ENCODE measurements at places on chromosomes 2 and 18.

- no peak overlapping the region for H3K4me3 ChIP-seq
- no peaks in the 10 kb centered on the region for H3K27me3 ChIP-seq
- H3K36me3 ChIP-seq: no peaks in the 10 kb centered on the region
- H3K4me1 ChIP-seq: no peaks in the 10 kb centered on the region
Observed at GRCh38 chr2:3325458-3326181, 52.0 kb downstream of the EIPR1 start.

DNA sequence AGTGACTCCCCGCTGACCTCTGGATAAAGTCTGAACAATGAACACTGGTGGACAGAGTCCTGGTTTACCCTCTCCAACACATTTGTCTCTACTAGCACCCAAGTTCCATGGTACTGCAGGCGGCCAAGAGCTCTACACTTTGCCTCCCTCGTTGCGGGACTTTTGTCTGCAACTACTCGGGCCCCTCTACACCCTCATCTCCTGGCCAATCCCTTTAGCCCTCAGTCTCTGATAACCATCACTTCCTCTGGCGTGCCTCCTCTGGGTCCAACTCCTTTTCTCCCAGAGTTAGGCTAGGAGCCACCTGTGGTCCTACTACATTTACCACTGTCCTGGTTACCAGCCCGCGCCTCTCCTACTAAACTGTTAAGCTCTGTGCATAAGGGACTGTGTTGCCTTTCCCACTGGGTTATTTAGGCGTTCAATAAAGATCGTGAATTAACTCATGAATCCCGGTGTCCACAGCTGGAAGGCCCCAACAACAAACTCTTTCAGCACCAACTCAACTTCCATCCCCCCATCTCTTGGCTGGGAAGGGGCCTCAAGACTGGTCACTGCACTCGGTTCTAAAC is 757 bp downstream of the HDHD2 start:
- H3K36me3 ChIP-seq: no peaks in the 10 kb centered on the region
- peak overlapping the region; percentile 73 for H3K27ac ChIP-seq
- DNase-seq: no peak

DNA sequence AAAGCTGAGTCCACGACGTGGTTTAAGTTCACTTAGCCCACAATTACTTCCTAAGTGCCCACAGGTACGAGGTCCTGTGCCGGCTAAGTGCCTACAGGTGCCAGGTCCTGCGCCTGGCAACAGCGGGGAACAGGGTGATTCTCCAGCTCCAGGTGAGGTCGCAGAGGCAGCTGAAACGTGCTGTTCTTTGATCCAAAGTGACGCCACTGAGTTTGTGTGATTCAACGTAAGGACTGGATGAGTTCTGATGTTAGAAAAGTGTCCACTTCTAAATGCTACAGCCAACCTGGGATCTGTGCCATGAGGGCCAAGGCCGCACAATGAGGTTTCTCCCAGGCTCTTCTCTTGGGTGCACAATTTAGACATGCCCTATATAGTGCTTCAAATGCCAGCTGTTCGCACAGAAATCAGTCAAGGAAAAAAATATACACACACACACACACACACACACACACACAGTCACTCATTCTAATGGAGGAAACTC is 57.5 kb downstream of the NDUFA10 start:
- H3K36me3 ChIP-seq: no peaks in the 10 kb centered on the region
- no peaks in the 10 kb centered on the region for H3K4me1 ChIP-seq

DNA sequence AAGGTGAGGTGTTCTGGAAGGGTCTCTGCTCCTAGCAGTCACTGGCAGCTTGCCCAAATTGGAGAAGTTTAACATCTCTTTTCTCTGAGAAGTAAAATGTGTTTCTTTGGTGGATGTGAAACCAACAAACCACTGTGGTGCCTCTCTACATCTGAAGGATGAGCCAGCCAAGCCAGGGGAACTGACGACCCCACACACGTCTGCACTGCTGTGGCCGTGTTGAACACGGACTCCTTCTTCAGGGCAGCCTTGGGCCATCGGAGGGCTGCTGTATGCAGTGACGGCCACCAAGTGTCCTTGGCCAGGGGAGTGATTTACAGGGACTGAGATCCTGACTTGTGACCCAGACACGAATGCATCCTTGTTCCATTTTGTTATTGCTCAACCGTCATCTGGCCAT is 207.8 kb downstream of the ACKR3 start:
- no peaks in the 10 kb centered on the region for H3K36me3 ChIP-seq
- H3K4me3 ChIP-seq: no peak overlapping the region
- H3K27ac ChIP-seq: no peak overlapping the region

- no peaks in the 10 kb centered on the region for H3K4me1 ChIP-seq
- no peak overlapping the region for H3K27ac ChIP-seq
- H3K4me3 ChIP-seq: no peak overlapping the region
- no peak for DNase-seq
- H3K36me3 ChIP-seq: no peaks in the 10 kb centered on the region
Observed at GRCh38 chr2:15959331-15960153, 19.2 kb downstream of the MYCN start.

- H3K27ac ChIP-seq: peak overlapping the region; percentile 26
- no peak overlapping the region for H3K4me3 ChIP-seq
- DNase-seq: no peak
- H3K36me3 ChIP-seq: no peaks in the 10 kb centered on the region
- H3K27me3 ChIP-seq: no peaks in the 10 kb centered on the region
- peaks cover 5% of the 10 kb centered on the region for H3K4me1 ChIP-seq
Observed at GRCh38 chr2:177692042-177692782, 299.6 kb downstream of the AGPS start.

GRCh38 chr18:4069183-4069582 is 385.9 kb downstream of the DLGAP1 start:
- no peaks in the 10 kb centered on the region for H3K36me3 ChIP-seq
- no peak overlapping the region for H3K4me3 ChIP-seq
- H3K27ac ChIP-seq: no peak overlapping the region
- no peaks in the 10 kb centered on the region for H3K27me3 ChIP-seq

DNA sequence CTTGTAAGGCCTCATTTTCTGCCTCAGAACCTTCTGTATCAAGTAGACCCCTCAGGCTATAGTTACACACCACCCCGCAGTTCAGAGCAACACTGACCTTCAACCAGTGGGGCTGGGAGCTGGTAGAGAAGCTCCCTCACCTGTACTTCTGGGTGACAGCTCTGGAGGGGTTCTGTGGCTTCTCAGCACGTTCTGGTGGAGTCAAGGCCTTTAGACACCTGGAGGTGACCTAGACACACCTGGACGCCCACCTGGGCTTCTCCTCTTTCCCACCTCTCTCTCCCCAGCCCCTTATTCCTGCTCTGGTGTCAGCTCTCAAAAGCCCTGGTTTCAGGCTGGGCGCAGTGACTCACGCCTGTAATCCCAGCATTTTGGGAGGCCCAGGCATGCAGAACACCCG is 7.3 kb upstream of the CIB4 start:
- no peaks in the 10 kb centered on the region for H3K27me3 ChIP-seq
- H3K4me1 ChIP-seq: peaks cover 9% of the 10 kb centered on the region
- DNase-seq: no peak
- no peak overlapping the region for H3K4me3 ChIP-seq
- no peak overlapping the region for H3K27ac ChIP-seq
- H3K36me3 ChIP-seq: no peaks in the 10 kb centered on the region

DNA sequence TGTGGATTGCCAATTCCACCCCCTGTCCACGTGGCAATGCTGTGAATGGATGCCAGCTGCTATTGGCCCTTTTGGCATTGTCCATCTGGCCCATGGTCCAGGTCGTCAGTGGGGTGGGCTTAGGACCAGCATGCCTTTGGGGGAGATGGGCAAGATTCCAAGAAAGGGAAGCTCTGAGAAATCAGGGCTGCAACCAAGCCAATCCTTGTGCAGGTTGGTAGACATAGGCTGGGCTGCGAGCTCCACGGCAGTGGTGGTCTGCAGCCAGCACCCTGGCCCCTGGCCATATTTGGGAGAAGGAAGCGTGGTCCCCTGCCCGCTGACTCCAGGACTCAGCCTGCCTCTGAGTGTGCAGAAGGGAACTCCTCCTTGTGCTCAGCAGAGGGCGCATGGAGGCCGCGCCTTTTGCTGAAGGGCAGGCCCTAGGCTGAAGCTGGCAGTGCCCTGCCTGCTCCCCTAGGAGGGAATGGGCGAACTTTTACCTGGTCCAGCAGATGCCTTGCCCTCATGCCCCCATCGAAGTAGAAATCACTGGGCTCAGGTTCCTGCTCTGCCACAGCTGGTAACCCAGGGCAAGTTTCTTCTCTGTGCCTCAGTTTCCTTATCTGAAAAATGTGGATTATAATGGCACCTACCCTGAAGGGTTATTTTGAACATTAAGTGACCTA is 5.4 kb downstream of the SPR start:
- H3K36me3 ChIP-seq: no peaks in the 10 kb centered on the region
- peaks cover 7% of the 10 kb centered on the region for H3K4me1 ChIP-seq
- no peak overlapping the region for H3K4me3 ChIP-seq
- H3K27ac ChIP-seq: no peak overlapping the region

GRCh38 chr2:33477473-33478468 is 1.3 kb downstream of the RASGRP3 start:
- no peak for DNase-seq
- H3K27ac ChIP-seq: no peak overlapping the region
- no peaks in the 10 kb centered on the region for H3K27me3 ChIP-seq
- H3K36me3 ChIP-seq: no peaks in the 10 kb centered on the region
- peaks cover 1% of the 10 kb centered on the region for H3K4me1 ChIP-seq

DNA sequence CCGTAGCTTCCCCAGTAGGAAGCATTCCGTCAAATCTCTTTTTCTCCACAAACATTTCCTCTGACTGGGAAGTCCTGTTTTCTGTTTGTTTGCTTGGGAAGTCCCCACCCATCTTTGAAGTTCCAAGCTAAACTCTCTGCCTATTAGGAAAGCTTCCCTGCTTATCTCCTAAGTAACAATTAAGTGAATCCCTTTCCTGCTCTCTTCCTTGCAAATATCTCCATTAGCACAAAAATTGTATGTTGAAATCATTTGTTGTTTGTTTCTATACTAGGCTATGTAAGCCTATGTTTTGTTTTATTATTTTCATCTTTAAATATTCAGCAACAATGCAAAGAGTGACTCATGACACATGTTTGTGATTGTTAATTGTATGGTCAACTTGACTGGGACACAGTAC is 812.6 kb upstream of the LRATD1 start:
- H3K36me3 ChIP-seq: no peaks in the 10 kb centered on the region
- H3K27ac ChIP-seq: no peak overlapping the region
- H3K27me3 ChIP-seq: no peaks in the 10 kb centered on the region
- H3K4me3 ChIP-seq: no peak overlapping the region

GRCh38 chr2:66570471-66570870 is 135.5 kb downstream of the MEIS1 start:
- peaks cover 2% of the 10 kb centered on the region for H3K4me1 ChIP-seq
- H3K4me3 ChIP-seq: no peak overlapping the region
- no peaks in the 10 kb centered on the region for H3K36me3 ChIP-seq

DNA sequence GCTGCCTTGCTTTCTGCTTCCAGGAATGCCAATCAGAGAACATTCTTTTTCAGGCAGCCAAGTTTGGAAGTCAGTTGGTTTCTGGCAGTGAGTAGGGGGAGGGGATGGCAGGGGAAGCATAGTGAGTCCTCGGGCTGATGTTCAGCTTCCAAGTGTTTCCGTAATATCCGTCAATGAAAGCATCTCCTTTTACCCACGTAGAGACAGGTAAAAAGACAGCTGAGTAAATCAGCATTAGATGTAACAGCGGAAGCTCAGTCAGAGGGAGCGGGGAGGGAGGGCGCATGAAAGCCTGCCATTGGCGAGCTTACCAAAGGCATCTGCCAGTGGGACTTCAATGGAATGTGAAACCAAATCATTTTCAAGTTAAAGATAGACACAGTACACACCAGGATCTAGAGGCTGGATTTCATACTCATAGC is 117.1 kb upstream of the DTNA start:
- H3K36me3 ChIP-seq: no peaks in the 10 kb centered on the region
- H3K27ac ChIP-seq: peak overlapping the region; percentile 42
- peaks cover 2% of the 10 kb centered on the region for H3K4me1 ChIP-seq
- H3K4me3 ChIP-seq: peak overlapping the region; percentile 35

DNA sequence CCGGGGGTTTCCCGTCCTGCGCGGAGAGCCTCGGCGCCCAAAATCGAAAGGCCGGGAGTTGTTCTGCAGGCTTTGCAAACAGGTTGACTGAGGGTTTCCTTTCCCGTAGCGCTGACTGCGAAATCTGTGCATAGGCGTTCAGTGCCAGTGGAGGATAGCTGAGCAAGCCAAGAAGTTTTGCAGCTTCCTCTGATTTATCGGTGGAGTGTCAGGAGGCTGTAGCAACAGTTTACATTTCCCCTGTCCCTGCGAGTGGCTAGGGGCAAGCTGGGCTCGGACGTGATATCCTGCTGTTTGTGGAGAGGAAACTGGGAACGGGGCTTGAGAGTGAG is 694 bp downstream of the THSD7B start:
- H3K4me3 ChIP-seq: peak overlapping the region; percentile 5
- no peak overlapping the region for H3K27ac ChIP-seq
- peaks cover 2% of the 10 kb centered on the region for H3K4me1 ChIP-seq
- no peak for DNase-seq

- H3K4me3 ChIP-seq: no peak overlapping the region
- H3K36me3 ChIP-seq: no peaks in the 10 kb centered on the region
- no peak overlapping the region for H3K27ac ChIP-seq
- no peaks in the 10 kb centered on the region for H3K27me3 ChIP-seq
Observed at GRCh38 chr2:23425885-23426262, 40.9 kb downstream of the KLHL29 start.

GRCh38 chr2:238821391-238821790 is 26.5 kb upstream of the TWIST2 start:
- H3K27ac ChIP-seq: no peak overlapping the region
- no peaks in the 10 kb centered on the region for H3K27me3 ChIP-seq
- no peak overlapping the region for H3K4me3 ChIP-seq
- peaks cover 1% of the 10 kb centered on the region for H3K4me1 ChIP-seq

DNA sequence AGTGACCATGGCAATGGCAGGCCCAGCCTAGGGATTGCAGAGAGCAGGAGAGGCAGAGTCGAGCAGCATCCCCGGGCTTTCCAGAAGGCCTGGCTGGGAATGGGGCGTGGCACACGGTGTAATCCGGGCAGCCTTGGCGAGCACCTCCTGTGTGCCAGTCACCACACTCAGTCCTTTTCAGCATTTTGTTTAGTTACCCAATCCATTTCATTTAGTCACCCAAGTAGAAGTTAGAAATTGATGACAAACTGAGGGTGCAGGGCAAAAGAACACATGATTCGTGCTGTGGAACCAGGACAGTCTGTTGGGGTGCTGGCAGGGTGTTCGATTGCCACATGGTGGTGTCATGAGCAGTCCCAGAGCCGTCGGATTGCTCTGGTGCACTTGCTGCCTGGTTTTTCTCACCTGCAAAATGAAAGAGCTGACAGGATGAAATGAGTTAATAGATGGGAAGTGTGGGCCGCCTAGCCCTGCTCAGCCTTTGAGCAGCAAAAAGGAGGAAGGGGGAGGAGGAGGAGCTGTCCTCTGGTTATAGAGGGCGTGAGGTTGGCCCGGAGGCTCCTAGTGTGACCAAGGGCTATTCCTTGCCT is 299.4 kb downstream of the AGAP1 start:
- no peaks in the 10 kb centered on the region for H3K4me1 ChIP-seq
- DNase-seq: no peak
- no peak overlapping the region for H3K4me3 ChIP-seq
- no peaks in the 10 kb centered on the region for H3K27me3 ChIP-seq

- H3K4me3 ChIP-seq: no peak overlapping the region
- H3K36me3 ChIP-seq: no peaks in the 10 kb centered on the region
- no peaks in the 10 kb centered on the region for H3K27me3 ChIP-seq
Observed at GRCh38 chr2:8638327-8638726, 43.5 kb upstream of the ID2 start.

GRCh38 chr2:142065700-142066099 is 65.1 kb downstream of the LRP1B start:
- H3K4me3 ChIP-seq: no peak overlapping the region
- H3K36me3 ChIP-seq: no peaks in the 10 kb centered on the region
